Stimulated activated CD8-positive, alpha-beta memory T cell treated with anti-CD3 and anti-CD28 coated beads, Interleukin-7, amount 100 ng/mL, for 1 hour (primary cell): ENCODE measurements at places on chromosomes 6 and 20.

DNA sequence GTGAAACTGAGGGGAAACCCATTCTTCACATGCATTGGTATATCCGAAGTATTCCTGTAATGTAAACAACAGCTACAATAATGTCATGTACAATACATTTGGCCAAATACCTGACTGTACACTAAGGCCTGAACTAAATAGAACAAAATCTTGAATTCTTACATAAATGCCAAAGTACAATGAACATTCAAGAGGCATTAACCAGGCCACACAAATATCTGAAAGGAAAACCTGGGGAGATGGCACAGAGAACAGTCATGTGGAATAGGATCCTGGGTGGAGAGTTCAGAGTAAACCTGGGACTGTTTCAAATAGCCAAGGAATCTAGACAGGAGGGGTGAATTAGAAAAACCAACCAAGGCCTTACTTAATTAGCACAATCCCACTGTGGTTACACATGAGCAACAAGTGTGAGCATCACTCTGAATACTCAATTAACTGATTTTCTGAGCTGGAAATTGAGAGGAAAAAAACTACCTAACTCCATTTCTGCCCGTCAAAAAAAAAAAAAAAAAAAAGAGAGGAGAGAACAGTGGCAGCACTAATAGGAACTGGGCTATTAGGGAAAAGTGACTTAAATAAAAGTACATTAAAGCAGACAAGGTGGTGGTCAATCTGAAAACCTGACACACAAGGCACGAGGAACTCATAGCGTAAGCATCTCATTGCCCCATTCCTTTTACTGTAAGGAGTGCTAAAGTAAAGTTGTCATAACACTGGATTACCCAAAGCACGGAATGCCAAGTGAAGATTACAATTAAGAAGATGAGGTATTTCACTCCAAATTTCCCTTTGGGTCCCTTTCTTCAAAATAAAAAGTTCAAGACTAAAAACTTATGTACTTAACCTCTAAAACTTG lies 10.9 kb downstream of the SNX5 start:
- no peak for DNase-seq

DNA sequence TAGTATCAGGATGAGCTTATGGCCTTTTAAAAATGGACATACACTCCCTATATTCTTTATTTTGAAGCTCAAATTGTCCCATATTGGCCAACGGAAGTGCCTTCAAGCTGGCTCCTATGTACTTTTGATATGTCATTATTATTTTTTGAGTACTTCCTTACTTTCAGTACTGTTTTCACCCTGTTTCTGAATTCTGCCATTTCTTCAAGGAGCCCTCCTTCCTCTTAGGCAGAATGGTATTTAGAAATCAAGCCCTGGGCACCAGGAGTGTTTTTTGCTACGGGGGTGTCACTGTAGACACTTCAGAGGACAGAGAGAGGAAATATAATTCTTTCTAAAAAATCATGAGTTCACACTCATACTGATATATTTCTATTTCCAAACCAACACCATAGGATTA lies 5.5 kb upstream of the MYLK4 start:
- no peak for DNase-seq

DNA sequence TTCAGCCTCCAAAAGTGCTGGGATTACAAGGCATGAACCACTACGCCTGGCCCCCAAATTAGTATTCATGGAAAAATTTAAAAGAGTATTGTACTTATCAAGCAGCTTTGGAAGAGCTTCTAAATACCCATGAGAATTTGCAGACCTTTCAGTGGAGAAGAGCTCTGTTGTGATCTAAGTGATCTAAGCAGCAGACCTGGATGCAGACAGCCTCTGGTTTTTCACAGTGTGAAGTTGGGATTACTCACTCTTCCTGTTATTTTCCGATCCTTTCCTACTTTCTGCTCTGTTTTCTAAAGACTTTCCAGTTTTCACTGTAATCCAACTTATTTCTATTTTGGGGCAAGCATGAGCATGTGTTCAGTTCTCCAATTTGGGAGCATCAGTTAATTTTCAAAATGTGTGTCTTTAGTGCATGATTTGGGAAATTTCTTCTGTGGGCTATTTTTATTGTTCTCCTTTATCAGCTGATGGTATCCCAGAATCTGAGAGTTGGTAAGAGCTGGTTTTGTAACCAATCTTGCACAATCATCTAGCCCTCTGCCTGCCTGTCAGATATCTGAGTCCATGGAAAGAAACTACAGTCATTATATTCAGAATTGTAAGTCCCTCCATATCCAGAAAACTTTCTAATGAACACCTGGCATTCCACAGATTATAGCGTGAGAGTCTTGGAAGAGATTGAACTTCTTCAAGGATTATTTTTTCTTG lies 207.7 kb upstream of the DTNBP1 start:
- no peak for DNase-seq

- DNase-seq: no peak
These were observed 112.0 kb upstream of the SRSF6 start for GRCh38 chr20:43345676-43346075.

GRCh38 chr6:113997116-113997515 lies 26.2 kb upstream of the HDAC2 start:
- DNase-seq: no peak

DNA sequence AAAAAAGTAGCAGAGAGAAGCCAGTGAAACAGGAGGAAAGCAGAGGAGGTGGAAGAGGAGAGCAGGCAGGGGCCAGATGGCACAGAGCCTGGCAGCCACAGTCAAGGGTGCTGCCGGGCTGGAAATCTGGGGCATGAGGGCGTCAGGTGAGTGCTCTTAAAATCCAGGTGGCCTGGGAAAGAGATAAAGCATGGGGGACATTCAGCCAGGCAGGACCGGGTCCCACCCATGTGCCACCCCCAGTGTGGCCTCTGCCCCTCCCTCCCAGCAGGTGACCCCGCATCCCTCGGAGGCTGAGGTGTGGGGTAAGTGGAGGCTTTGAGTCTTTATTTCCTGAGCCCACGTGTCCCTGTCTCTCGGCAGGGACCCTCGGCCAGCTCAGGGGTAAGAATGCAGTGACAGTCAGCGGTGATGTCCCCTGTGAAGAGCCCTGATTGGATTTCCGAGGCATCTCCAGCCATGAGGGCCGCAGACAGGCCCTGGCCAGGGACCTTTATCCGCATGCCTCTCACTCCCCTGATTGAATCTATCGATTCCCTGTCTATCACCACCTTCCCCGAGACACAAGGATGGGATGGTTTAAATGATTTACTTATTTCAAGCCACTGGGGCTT lies 33.8 kb upstream of the SULF2 start:
- DNase-seq: no peak

GRCh38 chr20:33298391-33298790 lies 15.4 kb downstream of the BPIFB1 start:
- no peak for DNase-seq

DNA sequence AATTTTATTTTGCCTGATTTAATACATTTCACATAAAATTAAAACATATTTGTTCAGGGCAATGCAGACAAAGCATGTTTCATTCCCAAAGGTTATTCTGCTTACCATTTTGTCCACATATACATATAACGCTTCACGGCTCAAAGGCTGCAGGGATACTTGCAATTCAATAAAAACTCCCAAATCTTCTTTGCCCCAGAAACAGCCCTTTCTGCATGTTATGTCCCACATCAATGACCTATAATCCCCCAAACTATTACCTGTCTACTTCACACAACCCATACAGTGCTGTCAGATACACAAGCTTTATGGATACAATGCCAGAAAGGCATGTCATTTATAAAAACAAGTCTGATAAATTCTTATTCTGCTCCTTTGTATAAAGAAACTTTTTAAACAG lies 20.2 kb downstream of the SNX5 start:
- DNase-seq: no peak

DNA sequence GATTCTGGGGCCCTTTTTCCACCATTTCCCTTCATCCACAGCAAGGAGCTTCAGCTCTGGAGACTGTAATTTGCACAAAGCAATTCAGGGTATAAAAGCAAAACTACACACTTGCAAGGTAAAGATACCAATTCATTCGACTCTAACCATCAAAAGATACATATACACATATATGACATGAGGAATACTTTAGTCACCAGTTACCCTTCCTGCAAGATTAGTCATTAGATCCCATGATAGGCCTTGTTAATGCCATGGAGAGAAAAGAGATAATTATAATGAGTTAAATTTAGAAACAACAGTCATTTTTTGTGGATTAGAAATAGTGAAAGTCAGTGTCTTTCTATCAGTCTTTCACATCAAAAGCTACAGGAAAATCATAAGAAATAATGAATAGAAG lies 204.2 kb downstream of the KCNQ5 start:
- DNase-seq: no peak

GRCh38 chr20:55160996-55161395 lies 685.6 kb downstream of the DOK5 start:
- DNase-seq: no peak

DNA sequence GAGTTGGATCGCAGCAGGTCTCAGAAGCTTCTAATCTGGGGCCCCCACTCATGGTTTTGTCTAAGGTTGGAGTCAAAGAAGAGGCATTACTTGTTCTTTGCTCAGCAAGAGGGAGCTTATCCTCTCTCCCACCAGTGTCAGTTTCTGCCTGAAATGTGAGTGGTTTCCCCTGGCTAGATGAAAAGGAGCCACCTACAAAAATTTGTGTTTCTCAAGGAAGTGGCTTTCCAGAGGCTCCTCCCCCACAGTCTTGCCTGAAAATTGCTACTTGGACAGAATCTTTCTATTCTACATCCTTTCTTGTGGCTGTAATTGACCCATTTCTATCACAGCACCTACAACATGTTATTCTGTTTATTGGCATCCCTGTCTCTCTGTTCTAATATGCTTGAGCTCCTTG lies 37.9 kb downstream of the SCML4 start:
- no peak for DNase-seq

DNA sequence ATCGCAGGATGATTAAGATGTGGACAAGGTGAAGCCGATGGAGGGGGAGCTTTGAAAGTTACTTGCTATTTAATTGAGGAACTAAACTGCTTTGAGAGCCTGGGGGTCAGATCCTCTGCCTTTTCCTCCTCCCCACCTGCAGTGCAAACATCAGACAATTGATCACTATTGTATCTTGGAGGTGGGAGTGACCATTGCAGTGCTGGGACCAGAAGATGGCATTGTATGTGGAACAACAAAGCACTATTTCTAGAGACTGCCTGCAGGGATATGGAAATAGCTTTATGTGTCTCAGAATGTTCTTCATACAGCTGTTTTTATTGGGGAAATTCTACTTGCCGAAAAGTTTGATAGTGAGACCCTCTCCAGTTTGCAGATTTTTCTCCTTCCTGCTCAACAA lies 4.2 kb downstream of the MOG start:
- DNase-seq: no peak

DNA sequence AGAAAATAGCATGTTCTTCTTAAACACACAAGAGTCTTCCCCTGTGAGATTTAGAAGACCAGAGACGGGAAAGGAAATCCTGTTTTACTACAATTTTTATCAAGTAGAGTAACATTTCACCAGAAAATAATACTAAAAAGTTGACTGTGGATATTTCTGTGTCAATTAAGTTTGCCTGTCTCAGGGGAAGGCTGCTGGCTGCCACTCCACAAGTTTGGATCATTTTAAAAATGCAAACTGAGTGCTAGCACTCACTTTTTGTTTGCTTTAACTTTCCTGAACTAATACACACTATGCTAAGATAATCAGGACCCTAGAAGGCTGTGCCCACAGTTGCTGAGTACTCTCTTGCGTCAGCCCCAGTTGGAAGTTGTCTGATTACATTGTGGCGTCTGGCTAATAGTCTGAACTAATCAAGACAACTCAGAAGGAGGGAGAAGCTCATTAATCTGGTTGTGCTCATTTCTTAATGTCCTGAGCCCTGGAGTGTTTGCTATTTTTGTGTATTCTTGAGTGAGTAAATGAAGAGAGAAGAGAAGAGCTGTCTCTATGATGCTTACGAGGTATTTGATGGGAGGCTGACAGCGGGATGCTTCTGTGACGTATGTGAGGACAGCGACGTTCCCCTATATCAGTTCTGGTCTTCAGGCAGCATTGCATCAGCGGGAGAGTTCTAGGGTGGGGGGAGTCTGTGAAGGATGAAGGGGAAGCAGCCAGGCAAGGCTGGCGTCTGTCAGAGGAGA lies 664.2 kb downstream of the QKI start:
- DNase-seq: no peak

GRCh38 chr6:7155871-7156579 lies 48.3 kb downstream of the RREB1 start:
- DNase-seq: no peak

DNA sequence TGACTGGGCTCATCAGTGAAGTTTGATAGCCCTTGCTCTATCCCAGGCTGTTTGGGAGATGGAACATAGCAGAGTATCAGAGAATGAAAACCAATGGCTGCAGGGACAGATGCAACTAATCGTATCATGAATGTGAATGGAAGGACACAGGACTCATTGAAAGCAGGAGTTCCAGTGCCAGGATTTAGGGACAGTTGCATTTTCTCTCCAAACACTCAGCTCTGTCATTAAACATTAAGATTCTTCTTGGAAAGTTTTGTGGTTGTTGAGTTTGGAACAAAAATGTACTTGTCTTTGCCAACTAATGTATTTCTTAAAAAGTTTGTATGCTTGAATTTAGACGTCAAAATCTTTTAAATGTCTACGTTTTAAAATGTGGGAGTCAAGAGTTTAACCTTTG lies 31.0 kb upstream of the GSTA5 start:
- DNase-seq: no peak

DNA sequence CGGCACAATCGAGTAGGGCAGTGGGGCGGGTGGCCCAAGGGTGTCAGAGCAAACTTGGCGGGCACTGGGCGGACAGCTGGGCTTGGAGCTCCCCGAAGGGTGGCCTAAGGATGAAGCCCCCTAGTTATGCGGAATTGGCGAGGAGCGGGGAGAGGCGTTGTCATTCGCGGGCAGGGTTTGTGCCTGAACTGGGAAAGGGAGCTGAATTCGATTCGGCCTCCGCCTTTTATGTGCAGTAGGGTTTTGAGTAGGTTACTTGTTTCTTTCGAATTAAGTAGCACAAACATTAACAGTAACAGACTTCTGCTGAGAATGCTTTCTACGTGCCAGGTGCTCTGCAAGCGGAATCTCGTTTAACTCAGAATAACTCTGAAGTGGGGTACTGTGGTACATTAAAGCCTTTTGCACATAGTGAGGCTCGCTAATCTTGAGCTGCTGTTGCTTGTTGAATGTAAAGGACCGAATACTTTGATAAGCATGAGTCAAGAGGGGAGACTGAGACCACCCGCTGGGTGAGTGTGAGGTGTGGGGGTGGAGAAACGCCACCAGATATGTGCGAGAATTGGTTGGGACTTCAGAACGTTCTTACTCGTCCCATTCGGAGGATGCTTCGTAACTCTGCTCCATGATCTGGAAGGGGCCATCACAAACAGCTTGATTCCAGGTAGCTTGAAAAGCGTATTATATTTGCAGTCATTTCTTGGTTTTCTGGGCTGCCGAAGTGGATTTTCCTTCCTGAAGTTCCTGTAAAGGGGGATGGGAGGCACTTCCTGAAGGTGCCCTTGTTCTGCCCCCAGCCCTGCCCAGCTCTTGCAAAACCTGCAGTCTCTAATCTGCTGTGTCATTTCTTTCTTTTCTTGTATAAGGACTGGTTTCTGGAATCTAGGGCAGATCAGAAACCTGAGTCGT lies 833 bp downstream of the RAB5IF start:
- no peak for DNase-seq

DNA sequence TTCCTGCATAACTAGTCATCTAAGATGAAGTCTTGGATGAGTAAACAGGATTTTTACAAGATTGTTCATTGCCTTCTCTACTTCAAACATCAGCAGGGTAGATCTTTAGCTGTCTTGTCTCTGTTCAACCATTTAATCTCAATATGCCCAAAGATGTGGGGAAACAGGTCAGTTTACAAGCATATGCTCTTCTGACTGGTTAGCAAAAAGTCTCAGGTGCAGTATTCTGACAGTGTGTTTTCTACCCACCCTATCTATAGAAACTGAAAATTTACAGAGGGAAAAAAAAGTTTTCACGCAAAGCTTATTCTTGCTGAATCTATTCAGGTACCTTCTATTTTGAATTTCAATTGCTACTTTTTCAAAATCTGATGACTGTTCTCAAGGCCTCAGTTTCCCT lies 29.0 kb downstream of the MAP3K5 start:
- no peak for DNase-seq
